ENCODE measurements at places on chromosomes 7 and 10.

GRCh38 chr10:75740541-75740940, 309.1 kb downstream of the LRMDA start:
- DNase-seq = no peak

- no peak for DNase-seq
Measured at GRCh38 chr7:133709036-133709880, 417.9 kb upstream of the LRGUK start.

DNA sequence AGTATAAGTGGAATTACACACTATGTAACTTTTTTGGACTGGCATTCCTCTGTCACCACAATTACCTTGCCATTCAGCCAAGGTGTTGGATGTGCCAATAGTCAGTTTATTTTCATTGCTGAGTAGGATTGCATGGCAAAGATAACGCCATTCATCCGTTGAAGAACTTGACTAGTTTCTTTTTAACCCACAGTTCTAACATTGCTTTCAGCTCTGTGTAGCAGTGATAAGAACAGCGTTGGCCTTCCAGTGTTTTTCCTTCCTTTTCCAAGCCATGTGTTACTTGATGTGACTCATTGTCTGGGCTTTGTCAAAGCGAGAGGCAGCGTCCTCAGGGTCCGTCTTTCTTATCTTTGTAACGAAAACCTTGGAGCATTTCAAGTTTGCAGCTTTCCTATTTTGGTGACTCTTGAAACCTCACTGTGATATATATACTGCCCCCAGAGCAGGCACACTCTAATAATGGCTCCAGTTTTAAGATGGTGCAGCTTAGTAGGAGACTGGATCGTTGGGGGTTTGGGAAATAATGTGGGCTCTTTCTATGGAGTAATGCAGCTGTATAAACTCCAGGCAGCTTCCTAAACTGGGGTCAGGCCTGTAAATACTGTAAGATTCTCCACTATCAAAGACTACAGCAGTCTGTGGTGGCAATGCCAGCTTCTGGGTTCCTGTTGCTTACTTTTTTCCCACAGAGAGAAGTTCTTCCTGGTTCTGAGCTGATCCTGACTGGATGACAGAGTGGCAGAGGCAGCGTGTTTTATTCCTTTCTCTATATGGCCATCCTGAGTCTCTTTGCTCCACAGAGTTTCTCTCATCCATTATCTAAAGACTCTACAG, 41.7 kb downstream of the AKR1E2 start:
- no peak for DNase-seq

DNA sequence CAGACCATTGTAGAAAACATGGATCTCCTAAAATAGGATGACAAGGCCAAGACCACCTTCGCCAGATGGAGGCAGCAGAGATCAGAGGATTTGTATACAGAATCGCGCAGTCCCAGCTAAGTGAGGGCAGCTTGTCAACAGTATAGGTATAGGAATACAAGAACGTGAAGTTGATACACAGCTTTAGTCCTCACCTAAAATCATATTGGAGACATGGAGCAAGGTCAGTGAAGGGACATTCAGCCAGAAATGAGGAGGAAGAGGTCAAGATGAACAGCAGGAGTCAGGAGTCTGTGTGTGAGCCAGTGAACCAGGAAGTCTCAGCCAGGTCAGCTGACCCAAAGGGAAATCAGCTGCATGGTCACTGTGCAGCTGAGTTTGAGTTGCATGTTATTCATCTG, 263.4 kb upstream of the PRKCQ start:
- peak; percentile 89 for DNase-seq

DNA sequence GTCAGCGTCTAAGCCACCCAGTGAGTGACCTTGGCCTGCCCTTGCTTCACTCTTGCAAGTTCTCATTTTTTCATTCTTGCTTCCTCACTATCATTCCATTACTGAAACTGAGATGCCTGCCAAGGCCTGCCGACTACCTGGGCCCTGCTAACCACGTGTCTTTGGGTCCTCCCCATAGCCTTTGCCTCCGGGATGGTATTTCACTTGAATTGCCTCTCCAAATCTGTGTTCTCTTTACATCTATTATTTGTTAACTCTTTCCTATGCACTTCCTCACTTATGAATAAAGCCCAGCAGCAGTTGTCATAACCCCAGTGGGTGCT, 234.6 kb downstream of the SNX10 start:
- no peak for DNase-seq
